Stimulated activated naive B cell treated with anti-CD40 and anti-IgM and Interleukin-4, amounts not matched to agents 10 μg/mL and 1 μg/mL and 100 μg/mL, for 72 hours (primary cell): ENCODE measurements at places on chromosomes 2 and 18.

DNA sequence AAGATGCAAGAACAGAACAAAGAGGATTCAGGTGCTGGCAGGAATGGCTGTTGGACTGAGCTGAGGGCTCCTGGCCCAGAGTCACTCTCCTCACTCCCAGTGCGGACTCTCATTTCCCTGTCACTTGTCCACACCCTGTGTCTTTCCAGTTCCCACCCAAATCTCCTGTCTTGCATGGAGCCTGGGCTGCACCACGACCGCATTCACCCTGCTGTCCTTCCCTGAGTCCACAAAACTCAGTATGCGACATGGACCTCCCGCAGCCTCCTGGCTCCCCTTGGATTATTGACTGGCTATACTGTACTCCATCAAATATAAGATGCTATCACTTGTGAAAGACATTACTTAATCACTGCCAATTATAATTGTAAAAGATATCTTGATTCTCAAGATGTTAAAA lies 2.5 kb upstream of the ITM2C start:
- no peak for DNase-seq

DNA sequence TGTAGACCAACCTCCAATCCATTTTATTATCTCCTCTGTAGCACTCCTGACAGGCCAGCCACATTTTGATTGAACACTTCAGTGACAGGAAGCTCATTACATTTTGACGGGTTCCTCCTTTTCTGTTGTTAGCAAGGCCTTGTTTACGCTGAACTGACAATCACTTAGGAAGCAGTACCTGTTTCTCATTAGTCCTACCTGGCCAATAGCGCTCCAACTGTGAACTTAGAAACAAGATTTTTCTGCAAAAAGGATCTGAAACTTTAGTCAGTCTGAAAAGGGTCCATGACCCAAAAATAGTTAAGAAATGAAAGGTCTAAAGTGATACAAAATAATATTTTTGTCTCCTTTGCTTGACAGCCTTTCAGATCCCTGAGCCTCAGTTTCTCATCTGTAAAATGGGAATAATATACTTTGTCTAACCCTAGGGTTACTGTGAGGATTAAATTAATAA lies 119.6 kb upstream of the MSTN start:
- DNase-seq, result no peak

GRCh38 chr18:2969695-2970094 lies 43.2 kb downstream of the LPIN2 start:
- no peak for DNase-seq

DNA sequence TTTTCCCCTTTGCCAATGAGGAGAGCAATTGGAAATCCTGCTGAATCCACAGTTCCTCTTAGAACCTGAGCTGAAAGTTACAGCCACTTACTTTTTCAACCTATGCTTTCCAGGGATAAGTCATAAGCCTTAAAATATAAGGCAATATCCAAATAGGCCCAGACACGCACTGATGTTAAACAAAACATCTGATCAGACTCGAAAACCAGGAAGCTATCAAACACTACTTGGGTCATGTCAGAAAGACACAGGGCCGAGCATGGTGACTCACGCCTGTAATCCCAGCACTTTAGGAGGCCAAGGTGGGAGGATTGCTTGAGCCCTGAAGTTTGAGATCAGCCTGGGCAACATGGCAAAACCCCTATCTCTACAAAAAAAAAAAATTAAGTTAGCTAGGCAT lies 192.1 kb downstream of the SP3 start:
- no peak for DNase-seq

GRCh38 chr2:241576293-241576654 lies 17.7 kb downstream of the BOK start:
- DNase-seq, result no peak

- peak; percentile 1 for DNase-seq
These were observed 157.8 kb downstream of the CYRIA start for GRCh38 chr2:16507655-16508489.

- DNase-seq, result no peak
These were observed 745.3 kb downstream of the SATB2 start for GRCh38 chr2:198712485-198712884.

- DNase-seq, result no peak
These were observed 28.8 kb downstream of the SETBP1 start for GRCh38 chr18:44709307-44710126.

DNA sequence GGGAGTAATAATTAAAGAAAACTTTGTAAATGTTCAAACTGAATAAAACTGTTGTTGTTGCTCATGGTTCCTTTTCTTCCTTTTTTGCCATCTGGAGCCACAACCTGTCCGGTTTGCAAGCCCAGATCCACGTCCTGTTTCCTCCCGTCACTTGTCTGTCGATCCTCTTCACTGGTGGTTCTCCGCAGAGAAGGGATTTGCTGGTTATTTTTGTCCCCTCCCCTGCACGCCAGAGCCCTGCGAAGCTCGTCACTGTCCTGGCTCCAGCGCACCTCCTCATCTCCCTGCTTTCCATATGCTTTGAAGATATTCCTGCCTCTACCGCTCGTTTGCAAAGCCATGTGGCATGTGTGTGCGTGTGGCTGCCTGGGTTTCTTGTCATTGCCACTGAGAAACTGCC lies 461.4 kb downstream of the RNF144A start:
- no peak for DNase-seq

- no peak for DNase-seq
These were observed 1.1 kb downstream of the EFHD1 start for GRCh38 chr2:232634206-232635150.

DNA sequence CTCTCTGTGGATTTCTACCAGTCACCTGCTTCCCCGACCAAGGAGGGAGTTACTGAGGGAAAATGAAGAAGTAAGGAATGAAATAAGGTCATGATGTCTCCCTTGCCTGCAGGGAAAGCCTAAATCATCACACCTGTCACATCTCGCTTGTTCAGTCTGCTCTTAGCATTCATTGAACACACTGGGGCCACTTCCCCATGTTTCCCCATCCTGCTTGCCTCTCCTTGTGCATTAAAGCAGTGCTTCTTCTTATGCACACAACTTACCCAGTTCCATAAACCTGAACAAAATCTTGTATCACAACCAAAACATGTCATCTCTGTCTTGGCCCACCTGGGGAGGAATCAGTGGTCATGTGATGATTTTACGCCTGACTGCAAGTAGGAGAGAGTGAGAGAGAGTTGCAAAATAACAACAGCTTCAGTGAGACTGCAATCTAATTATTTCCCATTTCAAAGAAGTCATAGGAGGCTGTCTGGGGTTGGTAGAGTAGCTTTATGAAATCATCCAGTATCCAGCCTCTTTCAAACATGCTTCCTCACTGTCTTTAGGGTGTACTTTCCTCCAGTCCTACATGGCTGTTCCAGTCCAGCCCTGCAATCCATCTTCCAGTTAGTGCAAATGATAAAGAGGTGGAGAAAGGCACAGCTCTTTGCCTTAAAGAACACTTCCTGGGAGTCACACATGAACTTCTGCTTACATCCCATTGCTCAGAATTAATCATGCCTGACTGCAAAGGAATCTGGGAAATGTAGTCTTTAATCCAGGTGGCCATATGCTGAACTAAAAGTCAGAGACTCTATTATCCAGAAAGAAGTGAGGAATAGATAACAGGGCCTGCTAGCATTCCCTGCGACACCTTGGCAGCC lies 220.1 kb downstream of the HAUS1 start:
- no peak for DNase-seq

GRCh38 chr18:78123144-78123909 lies 856.3 kb upstream of the SALL3 start:
- no peak for DNase-seq

DNA sequence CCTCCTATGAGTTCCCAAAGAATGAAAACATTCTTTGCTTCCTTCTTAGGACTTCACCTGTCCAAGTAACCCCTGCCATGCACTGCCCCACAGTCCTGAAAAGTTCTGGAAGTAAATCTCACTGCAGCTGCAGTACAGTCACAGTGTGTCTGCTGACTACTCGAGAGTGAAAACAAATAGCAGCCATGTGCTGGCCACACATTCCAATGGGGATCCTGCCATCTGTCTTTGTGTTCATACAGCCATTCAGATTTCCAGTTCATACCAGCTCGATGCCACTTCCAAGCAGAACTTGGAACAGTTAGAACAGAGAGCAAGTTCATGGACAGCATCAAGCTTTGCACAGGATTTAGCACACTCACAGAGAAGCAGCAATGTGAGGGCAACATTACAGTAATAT lies 629.9 kb upstream of the ACVR2A start:
- DNase-seq, result no peak

GRCh38 chr2:134348239-134348638 lies 94.4 kb downstream of the MGAT5 start:
- no peak for DNase-seq

DNA sequence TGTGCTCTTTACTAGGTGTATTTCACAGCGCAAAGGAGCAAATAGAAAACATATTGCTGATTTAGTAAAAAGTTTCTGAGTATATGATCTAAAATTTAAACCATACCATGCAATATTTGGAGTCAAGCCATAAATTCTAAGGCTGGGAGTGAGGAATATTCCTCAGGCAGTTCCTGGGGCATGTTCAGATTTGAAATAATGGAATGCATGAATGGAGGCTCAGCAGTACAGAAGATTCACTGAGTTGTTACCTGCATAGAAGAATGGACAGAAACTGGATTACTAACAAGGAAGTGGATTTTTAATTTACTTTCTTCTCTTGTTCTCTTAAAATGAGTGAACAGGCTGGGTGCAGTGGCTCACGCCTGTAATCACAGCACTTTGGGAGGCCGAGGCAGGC lies 441.0 kb upstream of the MAP2 start:
- no peak for DNase-seq

GRCh38 chr18:11500153-11501122 lies 109.0 kb upstream of the SLC35G4 start:
- no peak for DNase-seq

GRCh38 chr2:216632952-216633615 lies at the start of gene IGFBP2:
TSS of gene IGFBP2 (plus strand) at chr2:216633420. CDS start at chr2:216633524, 104 bp downstream.
- no peak for DNase-seq

DNA sequence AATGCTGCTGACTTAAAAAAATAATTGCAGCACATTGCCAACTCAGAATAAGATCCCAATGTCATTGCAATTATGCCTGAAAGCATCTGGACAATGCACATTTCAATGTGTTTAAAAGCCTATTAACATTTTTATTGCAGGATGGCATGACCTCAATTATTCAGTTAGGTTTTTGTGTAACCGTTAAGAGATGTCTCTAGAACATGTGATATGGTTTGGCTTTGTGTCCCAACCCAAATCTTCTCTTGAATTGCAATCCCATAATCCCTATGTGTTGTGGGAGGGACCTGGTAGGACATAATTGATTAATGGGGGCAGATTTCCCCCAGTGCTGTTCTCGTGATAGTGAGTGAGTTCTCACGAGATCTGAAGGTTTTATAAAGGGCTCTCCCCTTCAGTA lies 43.2 kb upstream of the ZC3H15 start:
- no peak for DNase-seq

GRCh38 chr18:61464551-61465142 lies 131.4 kb downstream of the CDH20 start:
- no peak for DNase-seq

- no peak for DNase-seq
These were observed 362.0 kb downstream of the SOCS6 start for GRCh38 chr18:70650878-70651277.

DNA sequence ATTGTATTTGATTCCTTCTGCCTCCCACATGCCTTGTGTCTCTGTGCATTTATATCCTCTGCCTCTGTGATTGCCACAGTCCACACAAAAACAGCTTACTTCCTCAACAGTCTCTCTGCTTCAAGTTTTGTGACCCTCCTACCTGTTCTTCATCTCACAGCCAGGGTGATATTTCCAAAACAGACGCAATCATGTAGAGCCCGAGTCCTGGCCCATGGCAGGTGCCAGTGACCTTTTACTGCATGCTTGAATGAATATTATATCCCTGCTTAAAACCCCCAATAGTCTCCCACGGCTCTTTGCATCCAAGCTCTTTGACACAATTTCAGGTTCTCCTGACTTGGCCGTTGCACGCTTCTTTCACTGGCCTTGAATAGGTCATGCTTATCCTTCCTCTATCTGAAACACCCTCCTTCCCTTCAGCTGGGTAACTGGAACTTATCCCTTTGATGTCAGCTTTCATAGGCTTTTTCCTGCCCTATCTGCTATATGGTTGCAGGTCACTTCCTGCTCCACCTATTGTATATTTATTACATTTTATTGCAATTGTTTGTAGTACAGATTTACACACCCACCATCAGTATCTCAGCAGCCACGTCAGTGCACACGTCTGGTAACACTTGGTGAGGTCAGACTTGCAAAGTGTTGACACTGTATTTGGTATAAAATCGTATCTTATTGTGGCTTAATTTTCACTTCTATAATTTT lies 29.7 kb upstream of the IL1B start:
- no peak for DNase-seq

- DNase-seq, result no peak
These were observed 38.3 kb downstream of the GCA start for GRCh38 chr2:162382278-162382677.

GRCh38 chr2:83055376-83056010 lies 1403.6 kb downstream of the SUCLG1 start:
- DNase-seq, result no peak

GRCh38 chr2:15819562-15820256 lies 120.6 kb upstream of the MYCN start:
- no peak for DNase-seq

- DNase-seq, result no peak
These were observed 863 bp upstream of the SIX2 start for GRCh38 chr2:45009928-45010701.

- no peak for DNase-seq
These were observed 62.5 kb downstream of the SERTAD2 start for GRCh38 chr2:64591188-64591587.

DNA sequence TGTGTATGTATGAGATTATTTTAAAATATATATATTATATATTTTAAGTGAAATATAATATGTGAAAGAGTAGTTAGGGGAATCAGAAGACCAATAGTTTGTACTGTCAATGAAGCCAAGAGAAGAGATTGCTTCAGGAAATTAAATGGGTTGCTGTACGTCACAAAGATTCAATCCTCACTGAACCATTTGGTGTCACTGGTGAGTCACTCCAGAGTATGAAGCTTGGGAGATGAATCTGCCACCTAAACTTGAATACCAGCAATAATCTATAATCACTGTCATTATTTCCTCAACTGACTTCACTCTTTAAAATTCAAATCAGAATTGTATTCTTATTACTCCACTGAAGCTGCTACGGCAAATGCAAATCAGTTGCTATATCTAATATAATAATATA lies 41.9 kb upstream of the SCN9A start:
- DNase-seq, result no peak

- DNase-seq, result no peak
These were observed 720.5 kb downstream of the MBD2 start for GRCh38 chr18:53503914-53504441.

GRCh38 chr2:59589881-59590280 lies 963.6 kb downstream of the BCL11A start:
- DNase-seq, result no peak

GRCh38 chr2:105752691-105753358 lies 8.1 kb downstream of the NCK2 start:
- DNase-seq, result no peak

DNA sequence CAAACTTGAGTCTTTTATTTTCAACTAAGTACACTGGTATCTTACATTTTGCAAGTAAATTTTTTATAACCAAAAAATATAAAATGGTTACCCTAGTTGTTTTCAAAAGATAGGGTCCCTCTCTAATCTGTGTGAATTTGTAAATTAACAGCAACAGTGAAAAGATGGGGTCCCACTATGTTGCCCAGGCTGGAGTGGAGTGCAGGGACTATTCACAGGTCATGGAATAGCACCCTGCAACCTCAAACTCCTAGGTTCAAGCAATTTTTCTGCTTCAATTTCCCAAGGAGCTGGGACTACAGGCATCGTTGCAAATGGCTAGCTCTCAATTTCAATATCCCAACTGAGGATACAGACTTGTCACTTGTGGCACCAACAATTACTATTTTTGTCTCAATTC lies 12.1 kb downstream of the CCT4 start:
- no peak for DNase-seq
